ENCODE measurements at places on chromosomes 4 and X.

DNA sequence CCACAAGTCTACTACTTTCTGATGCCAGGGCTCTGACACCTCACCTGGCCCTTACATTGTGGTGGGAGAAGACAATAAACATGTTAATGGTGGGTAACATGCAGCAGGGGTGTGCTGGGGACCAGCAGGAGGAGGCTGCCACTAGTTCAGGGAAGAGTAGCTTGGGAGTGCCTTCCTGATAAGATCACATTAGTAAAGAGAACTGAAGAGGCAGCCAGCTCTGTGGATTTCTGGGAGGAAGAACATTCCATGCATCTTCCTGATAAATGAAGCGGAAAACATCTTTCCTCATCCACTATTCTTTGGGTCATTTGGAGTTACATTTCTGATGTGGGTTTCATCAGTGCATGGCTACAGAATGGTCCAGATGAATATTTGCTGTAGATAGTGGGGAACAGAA is 9.0 kb downstream of the RNF150 start:
- no peak for DNase-seq

DNA sequence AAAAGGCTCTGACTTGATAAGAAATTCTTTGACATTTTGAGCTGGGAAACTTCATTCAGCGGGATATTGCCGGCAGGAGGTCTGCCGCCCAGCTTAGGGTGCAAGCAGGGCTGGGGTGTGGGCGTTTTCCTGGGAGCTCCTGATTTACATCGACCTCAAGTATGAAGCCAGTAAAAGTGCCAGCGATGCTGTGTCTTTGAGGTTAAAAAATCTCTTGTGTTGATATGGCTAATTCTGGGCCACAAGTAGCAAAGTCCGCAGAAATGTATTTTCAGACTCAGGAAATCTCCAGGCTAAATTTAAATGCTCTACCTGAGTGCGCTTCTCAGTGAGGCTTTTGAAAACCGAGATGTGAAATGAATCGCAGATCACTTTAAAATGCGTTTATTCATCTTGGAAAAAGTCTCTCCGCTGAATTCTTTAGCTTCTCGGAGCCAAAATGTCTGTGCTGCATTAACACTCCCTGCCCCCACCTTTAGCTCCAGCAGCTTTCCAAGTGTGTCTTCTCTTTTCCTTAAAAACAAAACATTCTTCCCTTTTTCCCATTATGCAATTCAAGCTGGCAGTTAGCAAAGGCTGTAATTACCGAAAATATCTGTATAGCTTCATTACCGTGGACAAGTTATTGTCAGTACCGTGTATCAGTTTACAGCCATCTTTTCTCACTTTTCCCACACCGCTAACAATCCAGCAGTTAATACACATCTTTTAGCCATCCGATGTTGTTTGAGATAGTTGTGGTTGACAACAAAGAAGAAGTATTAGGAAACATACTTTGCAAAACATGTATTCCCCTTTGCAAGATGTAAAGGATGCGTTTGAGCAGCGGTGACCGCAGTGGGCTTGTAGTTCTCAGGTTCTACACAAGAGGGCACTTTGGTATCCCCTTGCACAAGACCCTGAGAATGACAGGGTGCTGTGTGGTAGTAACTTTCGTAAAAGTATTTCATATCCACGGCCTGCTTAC is 136.0 kb upstream of the STX18 start:
- no peak for DNase-seq

DNA sequence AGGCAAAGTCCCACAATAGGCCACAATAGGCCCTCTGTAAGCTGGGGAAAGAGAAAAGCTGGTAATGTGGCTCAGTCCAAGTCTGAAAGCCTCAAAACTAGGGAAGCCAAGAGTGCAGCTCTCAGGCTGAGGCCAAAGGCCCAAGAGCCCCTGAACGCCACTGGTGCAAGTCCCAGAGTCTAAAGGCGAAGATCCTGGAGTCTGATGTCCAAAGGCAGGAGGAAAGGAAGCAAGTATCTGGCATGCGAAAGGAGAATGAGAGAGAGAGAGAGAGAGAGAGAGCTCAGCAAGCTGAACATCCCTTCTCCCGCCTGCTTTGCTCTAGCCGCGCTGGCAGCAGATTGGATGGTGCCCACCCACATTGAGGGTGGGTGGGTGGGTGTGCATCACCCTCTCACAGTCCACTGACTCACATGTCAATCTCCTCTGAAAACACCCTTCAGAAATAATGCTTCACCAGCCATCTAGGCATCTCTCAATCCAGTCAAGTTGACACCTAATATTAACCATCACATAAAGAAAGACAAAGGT is 30.9 kb upstream of the ELF2 start:
- no peak for DNase-seq

DNA sequence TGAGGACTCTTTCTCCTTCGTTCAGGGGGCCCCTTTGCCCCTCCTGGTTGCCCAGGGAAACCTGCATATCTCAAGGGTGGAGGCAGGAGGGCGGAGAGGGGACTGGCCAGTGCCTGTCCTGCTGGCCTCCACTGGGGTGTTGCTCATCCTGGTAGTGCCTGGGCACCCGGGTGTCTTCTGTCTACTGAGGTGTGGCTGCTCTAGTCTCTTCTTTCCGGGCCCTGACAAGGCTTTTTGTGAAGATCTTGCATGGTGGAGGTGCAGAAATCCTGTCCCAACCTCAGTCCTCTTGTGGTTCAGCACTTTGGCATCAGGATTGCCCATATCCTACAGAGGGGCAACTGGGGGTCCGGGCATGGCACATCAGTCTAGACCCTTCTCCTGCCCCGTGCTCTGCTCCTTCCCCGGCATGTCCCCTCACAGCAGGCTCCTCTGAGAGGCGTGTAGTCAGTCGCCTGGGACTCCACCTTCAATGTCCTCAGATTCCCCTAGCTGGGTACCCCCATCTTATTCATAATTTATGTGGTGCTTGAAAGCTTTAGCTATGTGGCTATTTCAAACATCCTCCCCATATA is 1.9 kb downstream of the CCDC110 start:
- no peak for DNase-seq

GRCh38 chr4:17109126-17109525 is 210.7 kb upstream of the LDB2 start:
- DNase-seq, result no peak

- DNase-seq, result no peak
Measured at GRCh38 chrX:96621811-96622210, 62.8 kb upstream of the DIAPH2 start.

- no peak for DNase-seq
Measured at GRCh38 chrX:10900585-10901289, 210.4 kb upstream of the HCCS start.

- no peak for DNase-seq
Measured at GRCh38 chr4:183256756-183257385, 63.2 kb downstream of the CLDN22 start.

GRCh38 chrX:107894038-107894437 is 68.4 kb downstream of the MID2 start:
- DNase-seq, result peak; percentile 9

DNA sequence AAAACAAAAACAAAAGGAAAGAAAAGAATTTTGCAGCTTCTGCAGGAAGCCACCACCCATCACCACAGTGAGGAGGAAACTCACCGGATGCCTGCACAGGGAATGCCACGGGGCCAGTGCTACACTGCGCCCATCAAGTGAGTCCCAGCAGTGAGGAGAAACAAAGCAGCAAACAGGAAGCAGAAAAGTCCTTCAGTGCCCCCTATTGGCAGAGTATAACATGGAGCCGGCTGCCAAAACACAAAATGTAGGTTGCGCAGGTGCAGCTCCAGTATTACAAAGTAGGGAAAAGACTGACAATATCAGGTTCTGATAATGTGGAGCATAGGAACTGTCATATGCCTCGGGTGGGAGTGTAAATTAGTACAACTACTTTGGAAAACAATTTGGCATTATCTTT is 23.3 kb upstream of the SCML2 start:
- no peak for DNase-seq

DNA sequence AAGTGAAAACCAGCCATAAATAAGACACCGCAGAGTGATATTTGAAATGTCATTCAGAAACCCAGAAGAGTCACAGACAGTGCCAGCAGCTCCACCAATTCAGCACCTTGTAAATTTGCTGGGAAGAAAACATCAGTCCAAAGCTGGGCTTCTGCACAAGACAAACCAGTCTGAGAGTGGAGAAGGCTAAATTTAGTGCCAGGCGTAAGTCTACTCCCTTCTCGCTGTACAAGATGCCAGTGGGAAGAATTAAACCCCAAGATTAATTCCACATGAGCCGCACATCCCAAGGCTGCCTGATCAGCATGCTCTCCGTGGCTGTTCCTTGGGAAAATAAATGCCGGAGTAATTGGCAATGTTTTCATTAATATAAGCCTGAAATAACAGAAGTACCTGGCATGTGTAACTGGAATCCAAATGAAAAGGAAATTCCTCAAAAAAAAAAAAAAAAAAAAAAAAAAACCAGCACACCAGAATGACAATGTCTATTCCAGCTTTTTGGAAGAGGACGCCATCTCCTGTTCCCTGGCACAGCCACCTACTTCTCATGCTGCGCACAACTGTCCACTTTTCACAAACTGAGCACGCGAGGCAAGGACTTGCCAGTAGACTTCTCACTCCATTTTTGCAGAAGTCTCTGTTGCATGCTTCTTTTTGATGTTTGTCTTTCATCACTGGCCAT is 95.5 kb downstream of the NSUN7 start:
- DNase-seq, result no peak

DNA sequence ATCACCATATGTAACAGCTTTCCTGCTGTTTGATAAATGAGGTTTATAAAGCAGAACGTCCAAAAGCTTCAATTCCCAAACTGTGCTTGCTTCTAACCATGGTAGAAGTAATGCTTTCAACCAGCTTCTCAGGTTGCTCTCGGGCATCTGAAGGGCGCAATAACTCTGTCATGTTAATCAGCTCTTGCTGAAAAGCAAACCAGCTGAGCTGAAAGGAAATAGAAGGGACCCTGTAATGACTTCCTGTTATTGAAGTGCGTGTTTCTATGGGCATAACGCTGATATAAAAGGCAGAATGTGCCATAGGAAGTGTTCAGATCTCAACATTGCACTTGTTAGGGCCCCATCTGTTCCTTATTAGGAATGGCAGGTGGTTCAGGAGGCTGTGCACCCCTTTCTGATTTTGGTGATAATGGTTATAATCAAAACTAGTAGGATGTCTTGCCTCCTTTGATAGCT is 21.2 kb downstream of the HERC3 start:
- no peak for DNase-seq

DNA sequence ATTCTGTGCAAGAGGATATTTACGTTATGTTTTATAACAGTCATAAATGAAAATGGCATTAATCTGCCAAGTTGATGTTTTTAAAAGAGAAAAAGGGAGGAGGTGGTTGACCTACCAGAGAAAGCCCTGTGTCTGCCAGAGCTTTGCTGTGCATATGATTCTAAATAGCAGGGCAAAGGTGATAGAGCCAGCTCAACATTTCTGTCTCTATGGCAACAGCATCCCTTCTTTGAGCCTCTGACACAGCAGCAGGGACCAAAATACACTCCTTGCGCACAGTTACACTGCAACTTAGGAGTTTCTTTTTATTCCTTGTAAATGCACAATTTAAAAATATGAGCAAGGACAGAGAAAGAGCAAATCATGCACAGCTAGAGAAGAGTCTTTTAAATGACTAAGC is 133.3 kb upstream of the RAI2 start:
- no peak for DNase-seq

DNA sequence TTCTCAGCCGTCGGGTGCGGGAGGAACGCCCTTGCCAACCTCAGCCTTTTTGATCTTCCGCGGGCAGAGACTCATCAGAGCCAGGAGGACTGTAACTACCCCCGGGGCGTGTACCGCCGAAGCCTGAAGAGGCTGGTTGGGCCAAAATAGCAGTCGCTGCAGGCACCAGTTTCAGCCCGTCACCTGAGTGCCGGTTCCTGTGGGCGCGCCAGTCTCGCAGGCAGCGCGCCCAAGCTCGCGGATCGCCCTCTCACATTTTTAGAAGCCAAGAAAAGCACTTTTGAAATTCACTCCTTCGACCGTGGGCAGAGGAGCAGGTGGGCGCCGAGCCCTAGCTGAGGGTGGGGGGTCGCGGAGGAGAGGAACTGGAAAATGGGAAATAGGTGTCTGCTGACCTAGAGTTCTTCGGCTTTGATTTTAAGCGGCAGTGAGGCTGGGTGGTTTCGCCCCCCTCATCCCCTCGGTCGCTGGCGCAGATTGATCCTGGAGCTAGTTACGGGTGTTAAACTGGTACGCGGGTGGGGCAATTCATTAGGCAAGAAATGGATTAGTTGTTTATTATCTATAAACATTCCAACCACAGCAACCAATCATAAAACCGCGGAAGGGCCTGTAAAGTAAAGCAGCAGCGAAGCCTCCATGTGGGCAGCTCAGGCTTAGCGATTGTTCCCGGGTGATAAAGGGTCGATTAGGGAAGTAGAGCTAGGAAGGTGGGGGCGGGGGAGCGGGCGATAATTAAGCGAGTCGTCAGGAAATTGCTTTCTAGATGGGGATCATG is 69.2 kb downstream of the FBXO8 start:
- no peak for DNase-seq

DNA sequence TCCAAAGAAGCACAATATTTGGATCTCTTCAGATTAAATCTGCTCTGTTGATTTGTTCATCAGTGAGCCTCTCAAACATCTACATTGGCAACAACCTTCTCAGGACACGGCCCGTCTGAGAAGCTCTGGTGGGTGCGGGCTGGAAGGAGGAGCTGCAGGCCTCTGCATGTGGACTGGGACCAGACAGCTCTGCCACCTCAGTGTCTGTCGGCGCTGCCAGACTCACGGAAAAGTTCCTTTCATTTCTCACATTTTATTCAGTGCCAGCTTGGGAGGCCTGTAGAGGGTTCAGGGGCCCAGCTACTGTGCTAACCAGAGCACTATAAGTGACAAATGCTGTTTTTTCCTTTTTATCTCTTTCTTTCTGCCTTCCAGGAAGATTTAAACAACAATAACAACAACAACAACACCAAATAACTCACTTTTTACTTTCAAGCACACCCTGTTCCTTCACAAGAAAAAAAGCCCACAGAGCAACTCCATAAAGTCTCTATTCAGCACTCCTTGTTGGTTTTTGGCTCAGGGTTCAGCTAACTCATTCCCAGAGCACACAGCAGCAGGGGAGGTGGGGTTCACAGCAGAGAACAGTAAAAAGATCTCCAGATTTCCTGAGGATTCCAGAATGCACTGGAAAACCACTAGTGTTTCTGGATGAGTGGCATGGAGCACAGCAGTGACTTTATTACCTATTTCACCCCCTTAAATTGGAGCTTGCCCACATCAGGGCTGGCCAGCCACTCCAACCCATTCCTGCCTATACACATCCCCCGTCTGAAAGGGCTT is 23.2 kb upstream of the HOPX start:
- DNase-seq, result no peak

GRCh38 chrX:72714478-72714916 is 391 bp upstream of the PHKA1 start:
- no peak for DNase-seq

DNA sequence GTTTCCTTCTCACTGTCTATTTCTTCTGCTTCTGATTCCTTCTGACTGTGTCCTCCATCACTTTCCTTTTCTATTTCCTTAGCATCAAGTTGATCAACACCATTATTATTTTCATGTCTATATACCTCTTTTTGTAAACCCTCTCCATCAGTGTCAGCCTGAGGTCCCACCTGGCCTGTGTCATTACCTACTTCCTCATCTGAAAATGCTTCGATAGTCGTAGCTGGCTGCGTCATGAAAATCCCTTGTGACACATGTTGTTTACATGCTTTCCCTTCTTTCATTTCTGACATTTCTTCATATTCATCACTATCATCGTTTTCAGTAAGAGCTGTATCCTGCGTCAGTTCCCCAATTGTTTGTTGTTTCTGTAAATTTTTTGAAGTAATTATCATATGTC is 39.6 kb downstream of the RPGR start:
- no peak for DNase-seq

All from keratinocyte (primary cell).